ENCODE measurements at places on chromosomes 7 and 10.

DNA sequence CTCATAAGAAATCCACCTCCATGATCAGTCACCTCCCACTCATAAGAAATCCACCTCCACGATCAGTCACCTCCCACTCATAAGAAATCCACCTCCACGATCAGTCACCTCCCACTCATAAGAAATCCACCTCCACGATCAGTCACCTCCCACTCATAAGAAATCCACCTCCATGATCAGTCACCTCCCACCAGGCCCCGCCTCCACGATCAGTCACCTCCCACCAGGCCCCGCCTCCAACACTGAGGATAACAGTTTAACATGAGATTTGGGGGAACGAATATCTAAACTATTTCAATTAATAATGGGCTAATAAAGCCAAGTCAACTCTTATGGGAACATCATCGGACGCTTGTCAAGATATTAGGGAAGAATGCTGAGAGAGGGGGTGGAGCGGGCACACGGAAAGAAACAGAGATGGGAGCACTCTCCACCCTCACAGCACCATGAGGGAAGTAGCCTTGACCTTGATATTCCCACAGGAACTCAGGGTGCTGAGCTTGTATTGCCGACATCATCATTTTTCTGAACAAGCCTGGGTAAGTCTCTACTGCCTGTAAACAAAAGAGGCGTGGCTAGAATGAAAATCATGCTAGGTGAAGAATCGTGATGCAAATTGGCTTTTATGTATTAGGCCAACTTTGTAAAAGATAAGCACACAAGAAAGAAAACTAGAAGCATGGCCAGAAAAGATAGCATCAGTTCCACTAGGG, 303.5 kb upstream of the KLF6 start:
- DNase-seq, result no peak

DNA sequence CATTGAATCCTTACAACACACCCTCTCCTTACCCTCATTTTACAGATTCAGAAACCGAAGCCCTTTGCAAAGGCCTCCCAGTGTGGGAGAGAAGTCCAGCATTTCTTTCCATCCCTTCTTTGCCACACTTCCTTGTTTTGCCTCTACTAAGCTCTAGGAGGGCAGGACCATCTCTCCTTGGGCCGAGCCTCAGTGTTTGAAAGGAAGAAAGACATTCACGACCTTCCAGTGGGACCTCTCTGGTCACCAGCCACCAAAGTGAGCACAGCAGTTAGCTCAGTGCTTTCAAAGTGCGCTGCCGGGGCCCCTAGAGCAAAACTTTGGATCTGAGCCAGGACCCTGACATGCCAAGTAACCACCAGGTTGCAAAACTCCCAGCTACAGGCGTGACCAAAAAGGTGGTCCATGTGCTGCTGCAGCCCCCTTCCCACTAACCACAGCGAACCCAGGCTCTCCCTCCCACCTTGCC, 12.4 kb downstream of the CTBP2 start:
- no peak for DNase-seq

- no peak for DNase-seq
Measured at GRCh38 chr7:151291206-151291605, 42.7 kb upstream of the SMARCD3 start.

GRCh38 chr7:2373124-2373556, 18.5 kb downstream of the EIF3B start:
- DNase-seq, result no peak

GRCh38 chr7:50791363-50791937, 8.8 kb upstream of the GRB10 start:
- no peak for DNase-seq

DNA sequence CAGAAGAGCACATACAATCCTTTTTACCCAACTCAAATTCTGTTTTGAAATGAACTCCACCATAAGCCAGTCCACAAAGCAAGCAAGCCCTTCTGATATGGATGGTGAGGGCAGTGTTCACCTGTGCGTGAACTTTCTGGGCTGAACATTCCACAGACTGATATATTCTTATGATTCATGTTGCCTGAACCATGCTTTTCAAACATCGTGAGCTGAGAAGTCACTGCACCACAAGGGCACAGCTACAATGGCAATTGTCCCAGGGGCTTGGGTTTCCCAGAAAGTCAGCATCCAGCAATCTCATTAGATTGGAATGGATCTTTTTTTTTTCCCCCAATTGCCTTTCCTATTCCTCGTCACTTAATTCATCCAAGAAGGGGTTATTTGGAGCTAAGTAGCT, 86.9 kb upstream of the ZNF438 start:
- no peak for DNase-seq

- DNase-seq, result no peak
Measured at GRCh38 chr7:15684871-15685270, 1.6 kb downstream of the MEOX2 start.

- DNase-seq, result no peak
Measured at GRCh38 chr7:154505362-154505761, 453.2 kb downstream of the DPP6 start.

DNA sequence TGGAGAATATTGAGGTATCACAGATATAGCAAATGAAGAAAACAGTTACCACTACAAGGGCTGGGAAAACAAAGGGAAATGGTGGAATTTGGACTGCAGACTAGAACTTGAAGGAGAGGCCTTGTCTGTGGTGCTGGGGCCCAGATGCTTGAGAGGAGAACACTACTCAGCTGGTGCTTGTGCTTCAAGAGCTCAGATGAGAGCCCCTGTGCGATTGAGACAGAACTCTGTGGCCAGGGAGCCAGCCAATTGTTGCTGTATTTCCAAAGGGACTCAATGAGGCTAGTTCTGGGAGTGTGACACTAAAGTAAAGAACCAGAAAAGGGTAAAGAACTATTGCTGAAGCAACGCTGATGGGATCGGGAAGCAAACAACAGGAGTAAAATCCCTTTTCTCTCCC, 406.5 kb upstream of the SEMA3D start:
- no peak for DNase-seq

- no peak for DNase-seq
Measured at GRCh38 chr10:119413093-119413453, 129.4 kb downstream of the RGS10 start.

GRCh38 chr7:19296617-19297016, 151.4 kb upstream of the FERD3L start:
- DNase-seq, result no peak

GRCh38 chr7:44372560-44373417, 47.4 kb upstream of the CAMK2B start:
- DNase-seq, result no peak

Data from Right ventricle myocardium inferior (tissue), 1 donor.